CD4-positive, alpha-beta T cell treated with Interferon alpha-2 for 1 hour (primary cell): ENCODE measurements at places on chromosomes 3 and 15.

- DNase-seq, result no peak
Observed at GRCh38 chr3:20066079-20066478, 25.8 kb downstream of the KAT2B start.

- peak; percentile 72 for DNase-seq
Observed at GRCh38 chr15:40776537-40777141, 6.9 kb downstream of the C15orf62 start.

DNA sequence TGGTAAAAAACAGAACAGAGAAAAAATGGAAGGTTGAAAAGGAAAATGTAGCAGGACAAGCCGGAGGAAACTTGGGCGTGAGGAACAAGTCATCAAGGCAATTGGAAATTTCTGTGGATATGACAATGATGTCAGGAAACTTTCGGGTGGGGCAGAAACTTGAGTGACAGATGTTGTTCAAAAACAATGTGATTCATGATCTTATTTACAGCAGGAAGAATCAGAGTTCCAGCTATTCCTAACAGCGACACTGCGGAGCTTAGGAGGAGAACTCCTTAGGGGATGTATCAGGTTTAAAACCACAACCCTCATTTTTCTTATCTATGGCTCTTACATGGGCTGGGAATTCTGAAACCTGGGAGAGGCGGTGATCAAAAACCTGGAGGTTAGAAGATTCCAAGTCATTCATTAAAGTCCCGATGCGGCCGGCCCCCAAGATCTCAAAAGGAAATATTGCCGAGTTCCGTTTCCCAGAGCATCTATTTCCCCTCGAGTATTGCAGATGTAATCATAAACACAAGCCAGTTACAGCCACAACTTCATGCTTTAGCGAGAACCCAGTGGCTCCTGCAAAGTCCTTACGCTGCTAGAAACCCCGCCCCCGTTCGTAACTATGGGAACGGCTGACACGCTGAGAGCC lies 659 bp upstream of the ARRDC4 start:
- DNase-seq, result peak; percentile 1

GRCh38 chr3:13628432-13628831 lies 79.5 kb downstream of the FBLN2 start:
- no peak for DNase-seq

DNA sequence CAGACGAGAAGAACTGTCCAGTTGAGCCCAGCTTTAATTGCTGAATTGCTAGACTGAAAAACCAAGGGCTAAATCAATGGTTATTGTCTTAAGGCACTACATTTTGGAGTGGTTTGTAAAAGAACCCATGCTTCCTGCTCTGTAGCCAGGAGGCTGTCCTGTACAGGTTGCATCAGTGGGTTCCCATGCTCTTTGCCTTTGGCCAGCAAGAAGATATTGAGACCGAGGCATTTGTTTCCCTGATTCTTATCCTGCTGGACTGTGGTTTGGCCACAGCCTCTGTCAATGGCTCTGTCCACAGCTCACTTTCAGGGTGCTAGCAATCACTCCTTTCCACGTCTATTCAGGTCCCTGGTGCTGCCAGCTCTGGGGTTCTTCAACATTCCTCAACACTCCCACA lies 89.6 kb downstream of the FAM43A start:
- DNase-seq, result no peak

DNA sequence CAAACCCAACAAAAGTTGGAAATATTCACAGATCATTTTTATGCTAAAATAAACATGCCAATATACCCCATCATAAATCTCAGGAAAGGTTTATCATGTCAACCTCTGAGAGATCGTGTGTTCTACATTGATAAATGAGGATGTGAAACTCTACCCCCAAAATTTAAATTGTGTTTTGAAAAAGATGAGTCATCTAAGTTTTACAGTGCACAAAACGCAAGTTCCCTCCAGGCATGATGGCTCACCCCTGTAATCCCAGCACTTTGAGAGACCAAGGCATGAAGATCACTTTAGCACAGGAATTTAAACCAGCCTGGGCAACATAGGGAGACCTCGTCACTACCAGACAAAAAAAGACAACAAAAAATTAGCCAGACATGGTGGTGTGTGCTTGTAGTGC lies 1487.0 kb upstream of the GBE1 start:
- no peak for DNase-seq
